ENCODE measurements at places on chromosomes 5 and 9.
A peak's percentile ranks its signal among the peaks of the same experiment; 100 is the strongest.

GRCh38 chr9:77944556-77945243 is 86.9 kb downstream of the GNAQ start:
- peak; percentile 23 for DNase-seq

DNA sequence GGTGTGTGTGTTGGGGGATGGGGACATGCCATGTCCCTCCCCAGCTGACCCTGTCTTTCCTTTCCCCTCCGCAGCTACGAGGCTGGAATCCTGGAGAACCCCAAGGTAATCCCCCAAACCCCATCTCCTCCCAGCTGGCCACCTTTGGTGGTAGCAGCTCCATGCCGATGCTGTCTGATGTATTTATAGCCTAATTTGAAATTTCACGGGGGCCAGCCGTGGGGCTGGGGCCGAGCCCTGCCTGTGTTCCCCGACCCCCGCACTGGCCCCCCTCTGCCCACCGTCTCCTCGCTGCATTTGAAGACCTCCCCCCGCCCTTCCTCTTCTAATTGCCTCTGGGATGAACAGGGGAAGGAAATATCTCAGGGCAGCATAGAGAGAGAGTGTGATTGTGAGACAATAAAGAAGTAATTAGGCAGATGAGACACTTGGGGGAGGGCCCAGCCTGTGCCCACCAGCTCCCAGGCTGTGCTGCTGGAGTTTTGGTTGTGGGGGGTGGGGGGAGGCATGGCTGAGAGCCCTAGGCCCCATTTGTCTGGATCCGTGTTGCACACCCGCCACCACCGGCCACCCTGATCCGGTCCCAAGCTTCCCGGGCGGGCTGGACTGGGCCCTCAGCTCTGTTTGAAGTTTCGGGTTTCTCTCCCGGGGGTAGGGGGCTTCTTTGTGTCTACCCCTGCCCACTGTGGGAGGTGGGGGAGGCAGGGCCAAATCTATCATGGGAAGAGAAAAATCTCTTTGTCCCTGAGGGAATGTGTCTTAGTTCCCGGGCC is 26.8 kb downstream of the ASS1 start:
- no peak for DNase-seq

DNA sequence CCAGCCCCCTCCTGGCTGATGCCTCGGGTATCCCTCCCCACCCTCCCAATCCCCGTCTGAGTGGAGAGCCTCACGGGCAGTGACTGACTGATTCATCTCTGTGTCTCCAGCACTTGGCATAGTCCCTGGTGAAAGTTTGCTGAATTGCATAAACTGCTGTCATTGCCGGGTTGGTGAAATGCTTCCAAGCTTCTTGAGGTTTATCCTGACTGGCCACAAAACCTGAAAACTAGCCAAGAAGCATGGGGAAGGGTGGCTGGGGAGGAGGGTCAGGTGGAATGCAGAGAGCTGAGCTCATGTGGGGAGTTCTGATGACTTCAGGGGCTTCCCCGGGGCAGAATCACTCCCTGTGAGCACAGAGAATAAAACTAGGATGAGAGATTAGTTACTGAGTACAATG is 56.9 kb upstream of the GGTA1 start:
- DNase-seq: peak; percentile 87

DNA sequence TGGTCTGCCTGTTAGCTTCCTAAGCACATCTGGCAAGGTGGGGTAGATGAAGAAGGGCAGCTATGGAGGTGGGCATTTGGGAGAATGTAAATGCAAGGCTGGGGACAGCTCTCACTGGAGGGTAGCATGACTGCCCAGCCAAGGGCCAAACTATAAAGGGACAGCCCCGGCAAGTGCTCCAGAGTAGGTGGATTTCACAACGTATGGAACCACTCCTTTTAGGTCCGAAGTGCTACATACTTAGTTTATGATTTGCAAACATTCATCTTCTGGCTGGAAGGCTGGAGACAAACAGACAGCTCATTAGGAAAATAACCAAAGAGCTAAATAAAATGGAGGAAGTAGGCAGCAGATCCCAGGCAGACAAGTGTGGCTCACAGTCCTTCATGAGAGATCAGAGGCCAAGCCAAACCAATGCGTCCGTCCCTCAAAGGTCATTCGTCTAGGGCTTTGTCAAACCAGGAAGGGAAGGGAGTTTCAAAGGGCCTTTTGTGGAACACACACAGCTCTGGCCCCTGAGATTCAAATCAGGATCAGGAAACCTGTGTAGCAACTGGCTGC is 42.5 kb upstream of the GLRX start:
- DNase-seq: no peak

GRCh38 chr9:125789196-125789595 is 42.0 kb downstream of the PBX3 start:
- DNase-seq: no peak

DNA sequence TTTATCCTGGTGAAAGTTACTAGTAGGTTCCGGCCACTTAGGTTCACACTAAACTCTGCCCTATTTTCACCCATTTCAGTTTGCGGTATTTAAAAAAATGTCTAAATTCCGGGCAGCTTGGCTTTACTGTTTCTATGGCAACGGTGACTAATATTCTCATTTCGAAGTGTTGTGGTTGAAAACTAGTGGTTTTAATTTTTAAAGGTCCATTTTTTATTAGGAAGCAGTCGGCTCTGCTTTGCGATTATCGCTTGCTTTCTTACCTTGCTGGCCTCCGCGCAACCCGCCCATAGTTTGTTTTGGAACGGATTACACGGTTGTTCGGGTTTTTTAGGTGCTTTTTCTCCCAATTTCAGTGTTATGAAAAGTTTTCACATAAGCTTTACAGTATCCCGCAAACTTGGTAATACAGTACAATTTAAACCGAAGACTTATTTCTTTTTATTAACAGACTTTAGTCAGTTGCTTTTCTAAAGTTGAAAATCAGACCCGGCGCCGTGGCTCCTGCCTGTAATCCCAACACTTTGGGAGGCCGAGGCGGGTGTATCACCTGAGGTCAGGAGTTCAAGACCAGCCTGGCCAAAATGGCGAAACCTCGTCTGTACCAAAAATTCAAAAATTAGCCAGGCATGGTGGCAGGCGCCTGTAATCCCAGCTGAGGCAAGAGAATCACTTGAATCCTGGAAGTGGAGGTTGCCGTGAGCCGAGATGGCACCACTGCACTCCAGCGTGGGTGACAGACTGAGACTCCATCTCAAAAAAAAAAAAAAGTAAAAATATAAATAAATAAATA is 1.6 kb downstream of the KDM4C start:
- DNase-seq: peak; percentile 24

DNA sequence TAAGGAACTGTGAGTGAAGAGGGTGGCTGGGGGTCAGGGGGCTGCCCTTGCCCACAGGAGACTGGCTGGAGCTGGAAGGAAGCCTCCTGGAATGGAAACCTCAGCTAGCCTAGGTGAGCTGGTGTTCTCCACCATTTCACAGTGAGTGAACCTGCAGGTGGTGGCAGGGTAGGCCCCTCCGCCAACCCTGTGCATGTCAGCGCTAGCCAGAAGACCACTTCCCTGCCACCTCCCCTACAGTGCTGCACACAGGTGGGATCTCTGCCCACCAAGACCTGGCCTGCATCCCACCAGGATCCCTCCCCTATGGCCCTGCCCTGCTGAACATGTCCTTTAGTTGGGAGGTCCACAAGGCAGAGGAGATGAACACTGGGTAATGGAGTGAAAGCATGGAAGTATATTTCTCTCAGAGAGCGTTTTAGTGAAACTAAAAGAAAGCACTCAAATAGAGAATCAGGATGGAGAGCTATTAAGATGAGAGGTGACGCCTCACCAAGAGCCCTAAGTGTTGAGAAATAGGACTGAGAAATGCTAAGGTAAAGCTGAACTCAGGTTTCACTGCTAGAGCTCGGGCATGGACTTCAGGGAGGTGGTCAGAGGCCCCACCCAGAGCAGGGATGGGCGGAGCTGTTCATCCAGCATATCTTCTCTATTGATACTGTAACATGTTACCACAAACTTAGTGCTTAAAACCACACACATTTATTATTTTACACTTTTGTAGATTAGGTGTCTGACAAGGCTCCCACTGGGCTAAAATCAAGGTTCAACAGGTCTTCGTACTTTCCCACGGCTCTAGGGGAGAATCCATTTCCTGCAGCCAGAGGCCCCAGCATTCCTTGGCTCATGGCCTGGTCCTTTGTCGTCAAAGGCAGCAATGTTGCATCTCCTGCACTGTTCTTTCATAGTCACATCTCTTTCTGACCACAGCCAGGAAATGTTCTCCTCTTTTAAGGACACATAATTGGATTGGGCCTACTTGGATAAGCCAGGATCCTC is 83.2 kb downstream of the DIRAS2 start:
- DNase-seq: no peak
